GM03348 (cell line): ENCODE measurements at places on chromosomes 13 and 19.
A peak's percentile ranks its signal among the peaks of the same experiment; 100 is the strongest.

DNA sequence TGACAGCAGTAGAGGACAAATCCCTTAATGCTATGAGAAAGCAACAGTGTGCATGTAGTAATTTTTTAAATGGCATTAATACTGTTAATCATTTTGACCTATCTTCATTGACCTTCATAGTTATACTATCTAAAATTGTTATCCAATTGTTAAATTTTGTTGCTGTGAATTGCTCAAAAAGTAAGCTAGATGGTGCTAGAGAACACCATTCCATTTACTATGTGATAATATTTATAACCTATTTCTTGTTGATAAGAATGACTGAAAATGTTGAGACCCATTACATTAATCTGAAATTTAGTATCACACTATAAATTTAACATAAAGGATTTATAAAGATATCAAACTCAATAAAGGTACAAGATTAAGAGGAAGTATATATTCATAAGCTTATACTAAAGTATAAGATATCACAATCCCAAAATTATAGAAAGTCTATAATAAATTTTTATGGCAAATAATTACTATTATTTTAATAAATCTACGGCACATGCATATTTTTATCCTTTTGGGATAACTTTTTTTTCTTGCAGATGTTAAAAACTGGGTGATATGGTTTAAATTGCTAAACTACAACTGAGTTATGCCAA is 1573.3 kb downstream of the PCDH9 start:
- peak; percentile 14 for DNase-seq

- no peak for DNase-seq
Measured at GRCh38 chr19:7980168-7980567, 25.3 kb downstream of the ELAVL1 start.

- DNase-seq: peak; percentile 98
Measured at GRCh38 chr19:44401139-44402115, at the start of gene ZNF285. ZNF285 (minus strand) TSS chr19:44401608; CDS start chr19:44397213, 4,395 bp downstream.

GRCh38 chr19:36849701-36850558 is 746 bp upstream of the ZNF345 start:
- DNase-seq: peak; percentile 94

- DNase-seq: no peak
Measured at GRCh38 chr19:35248310-35249145, at the start of gene LSR. LSR (plus strand) TSS chr19:35249002; CDS start chr19:35249023, 21 bp downstream.

- peak; percentile 85 for DNase-seq
Measured at GRCh38 chr13:110116072-110116487, 190.9 kb downstream of the COL4A1 start.

GRCh38 chr19:19064811-19065745 is 1.3 kb downstream of the SLC25A42 start:
- DNase-seq: peak; percentile 50
